Left renal cortex interstitium (tissue), 4 donors: ENCODE measurements at places on chromosomes 7 and 10.

- no peak for DNase-seq
Observed at GRCh38 chr7:70696201-70696754, 435.7 kb upstream of the GALNT17 start.

DNA sequence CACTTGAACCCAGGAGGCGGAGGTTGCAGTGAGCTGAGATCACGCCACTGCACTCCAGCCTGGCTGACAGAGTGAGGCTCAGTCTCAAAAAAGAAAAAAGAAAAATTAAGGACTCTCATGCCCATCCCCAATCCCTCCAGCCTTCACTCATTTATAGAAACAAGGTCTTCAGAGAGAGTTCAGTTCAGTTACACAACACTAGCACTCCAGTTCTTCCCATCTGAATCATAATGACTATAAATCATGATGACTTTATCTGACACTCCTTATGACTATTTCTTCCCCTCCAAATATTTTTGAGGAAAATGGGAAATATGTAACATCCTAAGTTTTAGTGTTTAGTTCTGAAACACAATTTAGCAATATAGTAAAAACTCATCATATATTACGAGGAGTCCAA, 107.4 kb upstream of the LSM8 start:
- no peak for DNase-seq

DNA sequence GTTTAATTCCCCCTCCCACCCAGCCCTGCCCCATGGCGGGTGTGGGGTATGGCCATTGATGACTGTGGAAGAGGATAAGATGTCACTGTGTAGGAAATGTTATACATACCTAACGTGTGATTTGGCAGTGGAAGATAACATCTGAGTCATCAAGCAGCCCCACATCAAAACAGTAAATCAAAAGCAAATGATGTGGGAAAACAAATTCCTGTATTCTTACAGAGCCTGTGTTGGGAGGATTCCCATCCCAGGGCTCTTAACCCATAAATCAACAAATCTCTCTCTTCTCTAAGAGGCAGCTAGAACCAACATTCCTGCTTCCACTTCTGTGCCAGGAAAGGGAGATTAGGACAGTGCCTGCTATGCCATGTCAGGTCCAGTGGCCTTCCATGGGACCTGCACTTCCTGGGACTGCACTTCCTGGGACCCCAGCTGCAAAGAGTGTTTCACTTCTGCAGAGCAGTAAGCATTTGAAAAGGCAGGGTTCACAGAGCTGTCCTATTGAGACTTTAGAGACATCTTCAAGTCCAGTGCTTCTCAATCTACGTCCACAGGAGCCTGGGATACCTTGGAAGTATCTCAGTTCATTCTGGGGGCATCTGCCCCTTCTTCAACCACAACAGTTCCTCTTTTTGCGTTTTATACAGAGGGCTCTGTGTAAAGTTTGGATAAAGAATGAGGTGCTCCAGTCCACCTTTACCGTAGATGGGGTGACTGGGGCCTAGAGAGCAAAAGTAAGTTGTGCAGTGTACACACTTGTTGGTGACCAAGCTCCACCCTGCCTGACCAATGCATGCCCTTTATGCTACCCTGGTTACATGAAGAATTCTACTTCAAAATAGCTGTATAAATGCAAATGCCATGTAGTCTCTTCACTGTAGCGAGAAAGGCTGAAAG, 45.7 kb downstream of the ATXN7L1 start:
- no peak for DNase-seq

GRCh38 chr10:49218480-49218879, 30.3 kb upstream of the TMEM273 start:
- no peak for DNase-seq

- no peak for DNase-seq
Observed at GRCh38 chr10:89699581-89700064, 1.8 kb upstream of the KIF20B start.

- DNase-seq: no peak
Observed at GRCh38 chr7:140222814-140223213, 46.0 kb upstream of the KDM7A start.

GRCh38 chr7:107453388-107453787, 16.5 kb upstream of the GPR22 start:
- DNase-seq: no peak

DNA sequence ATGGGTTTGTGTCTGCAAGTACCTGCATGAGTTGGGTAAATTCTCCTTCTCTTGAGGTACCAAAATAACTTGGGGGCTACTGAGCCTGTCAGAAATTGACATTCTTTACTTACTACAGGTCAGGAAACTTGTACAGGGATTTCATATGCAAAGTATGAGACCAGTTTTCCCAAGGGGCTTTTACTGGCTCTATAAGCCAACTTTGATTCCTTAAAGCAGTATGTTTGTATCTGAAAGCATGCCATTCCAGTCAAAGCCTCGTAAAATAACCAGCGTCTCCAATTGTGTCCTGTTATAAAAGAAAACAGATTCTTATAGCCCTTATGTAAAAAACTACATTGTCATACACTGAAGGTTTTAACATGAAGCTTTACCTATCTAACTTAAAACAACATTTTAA, 90.2 kb downstream of the ZNF467 start:
- no peak for DNase-seq

DNA sequence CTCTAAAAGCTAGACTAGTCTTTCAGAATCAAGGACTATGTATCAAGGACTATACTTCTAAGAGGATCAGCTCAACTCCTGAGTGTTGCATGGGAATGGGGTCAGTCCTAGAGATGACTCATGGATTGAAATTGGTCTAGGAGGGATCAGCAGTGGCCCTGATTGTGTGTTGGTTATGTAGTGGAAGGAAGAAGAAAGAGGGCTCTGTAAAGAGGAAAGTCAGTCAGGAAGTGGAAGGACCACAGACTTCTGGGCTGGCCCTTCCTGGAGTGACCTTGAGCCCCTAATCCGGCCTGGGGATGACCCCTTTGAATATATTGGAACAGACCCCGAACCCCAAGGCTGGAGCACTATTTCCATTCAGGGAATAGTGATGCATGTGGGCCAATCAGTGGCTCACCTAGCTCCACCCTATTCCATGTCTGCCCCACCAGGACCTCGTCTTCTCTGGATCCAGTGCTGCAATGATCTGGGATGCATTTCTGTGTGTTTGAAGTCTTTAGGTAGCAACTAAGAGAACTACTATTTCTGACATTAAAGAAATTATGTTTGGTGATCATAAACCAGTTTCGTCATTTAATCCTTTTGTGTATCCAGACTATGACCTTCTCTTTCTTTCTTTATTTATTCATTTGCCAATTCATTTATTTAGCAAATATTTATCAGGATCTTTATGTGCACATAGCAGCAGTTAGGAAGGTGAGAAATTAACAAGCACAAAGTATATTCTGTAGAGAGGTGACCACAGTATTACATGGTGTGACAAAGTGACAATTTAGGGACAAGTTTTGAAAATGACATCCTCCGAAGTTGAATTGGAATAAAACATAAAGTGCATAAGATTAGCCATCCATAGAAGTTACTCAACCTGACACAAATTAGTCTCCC, 48.6 kb upstream of the KIF5B start:
- no peak for DNase-seq
